ENCODE measurements at places on chromosomes 5 and 9.

DNA sequence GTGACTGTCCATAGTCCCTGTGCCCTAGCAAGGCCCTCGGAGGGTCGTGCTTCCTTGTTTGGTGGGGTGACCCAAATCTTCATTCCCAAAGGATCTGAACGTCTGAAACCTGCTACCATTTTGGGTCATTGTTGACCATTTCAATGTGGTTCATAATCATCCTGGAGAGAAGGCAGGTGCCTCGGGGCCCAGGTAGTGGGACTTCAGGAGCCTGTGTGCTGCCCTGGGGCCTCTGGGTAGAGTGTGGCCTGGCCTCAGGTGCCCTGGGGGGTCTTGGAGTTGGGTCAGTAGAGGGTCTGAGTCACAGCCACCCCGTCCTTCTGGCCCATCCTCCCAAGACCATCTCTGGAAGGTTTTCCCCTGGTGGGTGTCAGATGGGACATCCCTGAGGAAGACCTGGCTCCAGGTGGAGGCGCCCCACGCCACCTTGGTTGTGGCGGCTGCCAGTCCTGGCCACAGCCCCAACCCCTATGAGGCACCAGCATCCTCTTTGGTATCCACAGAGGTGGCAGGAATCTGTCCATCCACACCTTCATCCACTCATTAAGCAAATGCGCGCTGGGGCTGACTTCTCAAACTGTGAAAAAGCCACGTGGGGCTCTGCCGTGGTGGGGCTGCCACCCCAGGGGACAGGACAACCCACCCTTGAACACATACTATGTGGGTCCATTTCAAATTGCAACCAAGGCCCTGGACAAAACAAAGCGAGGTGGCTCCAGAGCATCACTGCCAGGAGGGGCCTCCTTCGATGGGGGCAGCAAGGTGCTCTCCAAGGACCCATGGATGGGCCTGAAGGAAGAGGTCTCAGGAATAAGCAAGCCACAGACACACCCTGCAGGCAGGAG is 41.6 kb upstream of the FCN1 start:
- no peak for DNase-seq

DNA sequence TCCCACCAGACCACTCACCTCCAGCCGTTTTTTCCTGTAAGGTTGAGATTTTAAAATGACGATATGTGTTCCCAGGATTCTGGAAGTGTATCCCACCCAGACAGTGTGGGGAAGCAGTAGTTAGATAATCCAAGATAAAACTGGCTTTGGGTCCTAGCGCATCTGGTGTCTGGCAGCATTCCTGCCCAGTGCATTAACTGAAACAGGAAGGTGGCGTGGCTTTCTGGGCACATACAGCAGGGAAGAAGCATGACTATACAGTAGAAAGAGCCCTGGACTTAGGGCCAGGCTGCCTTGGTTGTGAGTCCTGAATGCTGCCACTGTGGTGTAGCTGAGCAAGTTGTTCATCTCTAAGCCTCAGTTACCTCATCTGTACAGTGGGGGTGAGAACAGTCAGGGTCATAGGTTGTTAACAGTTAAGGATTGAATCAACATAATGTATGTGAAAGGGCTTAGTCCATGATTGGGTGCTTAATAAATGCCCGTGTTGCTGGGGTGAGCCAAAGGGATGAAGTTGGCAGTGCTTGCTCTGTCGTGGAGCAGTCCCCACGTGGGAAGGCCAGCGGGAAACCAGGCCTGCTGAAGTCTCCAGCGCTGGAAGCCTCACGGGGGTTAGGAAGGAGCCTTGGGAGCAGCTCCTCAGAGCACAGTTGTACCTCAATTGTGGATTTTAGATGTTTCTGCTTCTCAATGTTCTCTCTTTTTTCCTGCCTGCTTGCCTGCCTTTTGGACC is 18.0 kb downstream of the CLTA start:
- no peak for DNase-seq

DNA sequence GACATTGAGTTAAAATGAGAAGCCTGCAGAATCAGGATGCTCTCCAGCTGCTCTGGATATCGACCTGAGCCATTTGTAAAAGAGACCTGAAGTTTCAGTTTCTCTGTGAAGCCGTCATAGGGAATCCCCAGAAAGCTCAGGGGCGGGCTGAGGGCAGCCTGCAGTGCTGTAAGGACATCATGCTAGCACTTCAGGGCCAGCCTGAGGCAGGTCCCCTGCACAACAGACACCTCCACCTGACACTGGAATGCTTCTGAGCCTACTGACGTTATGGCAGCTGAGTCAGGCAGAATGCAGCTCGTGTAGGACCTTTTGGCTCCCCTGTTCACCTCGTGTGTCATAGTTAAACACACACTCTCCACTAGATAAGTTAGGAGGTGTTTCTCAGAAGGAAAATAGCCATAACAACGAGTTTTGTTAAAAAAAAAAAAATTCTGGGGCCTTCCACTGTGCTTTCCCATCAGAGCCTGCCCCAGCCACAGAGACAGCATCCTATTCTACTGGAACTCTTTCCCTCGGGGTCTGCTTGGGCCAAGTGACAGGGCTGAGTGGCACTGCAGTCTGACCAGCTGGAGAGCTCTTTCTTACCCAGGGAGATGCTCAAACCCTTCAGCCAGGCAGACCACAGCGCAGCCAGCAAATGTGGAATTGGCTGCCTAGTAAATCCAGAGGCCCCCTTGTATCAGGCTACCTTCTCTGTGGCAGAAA is 354.9 kb downstream of the DIRAS2 start:
- no peak for DNase-seq

DNA sequence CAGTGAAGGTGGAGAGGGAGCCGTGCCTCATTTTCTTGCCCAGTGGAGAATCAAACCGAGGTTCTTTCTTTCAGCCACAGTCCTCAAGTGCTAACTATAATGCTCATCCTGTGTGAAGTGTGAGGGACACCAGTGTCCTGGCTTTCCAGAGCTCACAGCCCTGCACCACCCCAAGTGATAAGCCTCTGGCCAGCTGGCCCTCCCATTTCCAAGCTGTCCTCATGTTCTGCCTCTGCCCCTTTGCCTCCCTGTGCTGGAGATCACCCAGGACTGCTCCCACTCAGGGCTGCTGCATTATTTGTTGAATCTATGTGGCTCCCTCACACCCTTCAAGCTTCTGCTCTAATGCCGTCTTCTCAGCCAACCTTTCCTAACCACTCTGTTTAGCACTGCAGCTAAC is 224.5 kb upstream of the TUT7 start:
- no peak for DNase-seq

DNA sequence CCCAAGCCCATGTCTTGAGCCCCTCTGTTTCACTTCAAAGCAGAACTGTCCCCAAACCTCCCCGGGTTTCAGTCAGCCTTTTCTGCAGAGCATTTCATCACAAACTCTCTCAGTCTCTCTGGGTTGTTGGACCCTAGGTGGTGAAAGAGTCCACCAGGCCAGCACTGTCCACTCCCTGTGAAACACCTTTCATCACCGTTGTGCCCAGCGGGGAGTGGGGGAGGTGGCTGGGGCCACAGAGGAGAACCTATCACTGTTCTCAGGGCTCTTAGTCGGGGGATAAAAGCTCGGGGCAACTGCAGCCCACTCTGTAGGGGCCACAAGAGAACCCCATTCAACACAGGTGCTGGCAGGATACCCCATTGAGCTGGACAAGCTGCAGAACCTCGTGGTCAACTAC is 5.4 kb upstream of the RABL6 start:
- DNase-seq: no peak

DNA sequence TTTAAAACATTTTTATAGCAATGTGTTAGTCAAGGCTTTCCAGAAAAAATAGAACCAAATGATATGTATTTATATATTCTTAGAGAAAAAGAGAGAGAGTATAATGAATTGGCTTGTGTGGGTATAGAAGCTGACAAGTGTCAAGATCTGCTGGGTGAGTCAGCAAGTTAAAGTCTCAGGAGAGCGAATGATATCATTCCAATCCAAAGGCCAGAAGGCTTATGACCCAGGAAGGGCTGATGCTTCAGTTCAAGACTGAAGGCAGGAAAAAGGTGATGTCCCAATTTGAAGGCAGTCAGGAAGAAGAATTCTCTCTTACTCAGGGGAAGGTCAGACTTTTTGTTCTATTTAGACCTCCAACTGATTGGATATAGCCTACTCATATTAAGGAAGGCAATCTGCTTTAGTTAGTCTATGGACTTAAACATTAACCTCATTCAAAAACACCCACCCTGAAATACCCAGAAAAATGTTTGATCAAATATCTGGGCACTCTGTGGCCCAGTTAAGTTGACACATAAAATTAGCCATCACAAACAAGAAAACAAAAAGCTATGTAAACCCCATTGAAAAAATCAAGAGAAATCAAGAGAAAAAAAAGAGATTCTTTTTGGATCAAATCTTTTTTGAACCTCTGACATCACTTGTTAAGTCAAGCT is 189.6 kb downstream of the PIK3R1 start:
- no peak for DNase-seq

DNA sequence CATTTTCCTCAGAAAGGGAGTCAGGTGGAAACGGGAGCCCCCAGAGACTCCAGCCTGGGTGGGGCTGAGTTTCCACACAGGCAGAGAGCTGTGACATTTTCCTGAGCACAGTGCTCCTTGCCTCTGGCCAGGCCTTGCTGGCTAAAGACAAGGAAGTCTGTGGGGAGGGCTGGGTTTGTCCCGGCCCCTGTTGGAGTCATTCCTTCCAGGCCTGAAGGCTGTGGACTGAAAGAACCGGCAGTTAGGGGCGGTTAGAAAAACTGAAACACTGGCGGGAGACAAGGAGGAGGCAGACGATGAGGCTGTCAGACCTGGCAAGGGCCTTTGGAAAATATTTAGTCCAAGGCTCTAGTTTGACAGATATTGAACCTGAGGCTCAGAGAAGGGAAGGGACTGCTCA is 29.9 kb downstream of the COL15A1 start:
- no peak for DNase-seq

- DNase-seq: no peak
Observed at GRCh38 chr9:36632892-36633291, 60.2 kb downstream of the MELK start.

- no peak for DNase-seq
Observed at GRCh38 chr5:64790210-64790609, 21.5 kb downstream of the CWC27 start.

DNA sequence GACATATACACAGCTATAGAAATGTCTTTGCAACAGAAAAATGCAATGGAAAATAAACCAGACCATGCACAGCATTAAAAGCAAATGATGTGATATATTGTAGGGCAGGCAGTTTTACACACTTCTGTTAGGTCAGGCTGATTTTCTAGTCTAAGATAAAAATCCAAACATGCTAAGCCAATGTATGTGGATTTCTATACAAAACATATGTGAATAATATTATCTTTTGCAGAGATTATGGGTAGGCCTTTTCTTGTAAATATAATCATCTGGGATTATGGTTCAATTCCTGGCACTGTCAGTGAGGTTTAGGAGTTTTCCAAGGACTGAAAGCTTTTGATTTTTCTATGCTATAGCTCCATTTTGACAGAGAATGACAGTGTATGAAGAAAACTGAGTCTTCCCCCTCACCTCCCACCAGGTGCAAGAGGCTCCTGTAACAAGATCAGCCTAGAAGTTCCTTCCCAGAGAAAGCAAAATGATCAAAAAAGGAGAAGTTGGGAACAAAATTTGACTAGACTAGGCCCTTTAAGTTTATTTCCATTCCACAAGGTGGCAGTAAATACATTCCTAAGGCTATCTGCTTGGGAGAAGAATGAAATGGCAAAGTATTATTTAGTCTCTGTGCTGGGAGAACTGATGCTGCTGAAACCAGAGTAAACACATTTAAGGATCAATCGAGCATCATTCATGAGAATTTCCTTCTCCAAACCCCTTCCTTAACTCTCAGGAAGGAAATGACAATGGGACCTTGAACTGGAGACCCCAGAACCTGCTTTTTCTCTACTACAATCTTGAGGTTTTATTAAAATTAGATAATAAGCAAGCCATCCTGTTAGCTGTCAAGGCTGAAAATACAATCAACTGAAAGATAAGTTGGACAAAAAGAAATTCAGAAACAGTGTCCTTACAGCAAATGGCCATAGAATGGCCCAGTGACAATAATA is 133.0 kb upstream of the TUT7 start:
- DNase-seq: no peak

GRCh38 chr5:173326501-173326960 is 1.7 kb downstream of the STC2 start:
- no peak for DNase-seq

GRCh38 chr5:156031181-156031580 is 295.8 kb upstream of the SGCD start:
- no peak for DNase-seq

Data from stimulated activated CD4-positive, alpha-beta T cell treated with anti-CD3 and anti-CD28 coated beads, Interleukin-2, amount 100 ng/mL, for 48 hours (primary cell).